ENCODE measurements at places on chromosomes 2 and 18.

GRCh38 chr2:236195726-236196125, 27.5 kb upstream of the GBX2 start:
- no peak for DNase-seq

DNA sequence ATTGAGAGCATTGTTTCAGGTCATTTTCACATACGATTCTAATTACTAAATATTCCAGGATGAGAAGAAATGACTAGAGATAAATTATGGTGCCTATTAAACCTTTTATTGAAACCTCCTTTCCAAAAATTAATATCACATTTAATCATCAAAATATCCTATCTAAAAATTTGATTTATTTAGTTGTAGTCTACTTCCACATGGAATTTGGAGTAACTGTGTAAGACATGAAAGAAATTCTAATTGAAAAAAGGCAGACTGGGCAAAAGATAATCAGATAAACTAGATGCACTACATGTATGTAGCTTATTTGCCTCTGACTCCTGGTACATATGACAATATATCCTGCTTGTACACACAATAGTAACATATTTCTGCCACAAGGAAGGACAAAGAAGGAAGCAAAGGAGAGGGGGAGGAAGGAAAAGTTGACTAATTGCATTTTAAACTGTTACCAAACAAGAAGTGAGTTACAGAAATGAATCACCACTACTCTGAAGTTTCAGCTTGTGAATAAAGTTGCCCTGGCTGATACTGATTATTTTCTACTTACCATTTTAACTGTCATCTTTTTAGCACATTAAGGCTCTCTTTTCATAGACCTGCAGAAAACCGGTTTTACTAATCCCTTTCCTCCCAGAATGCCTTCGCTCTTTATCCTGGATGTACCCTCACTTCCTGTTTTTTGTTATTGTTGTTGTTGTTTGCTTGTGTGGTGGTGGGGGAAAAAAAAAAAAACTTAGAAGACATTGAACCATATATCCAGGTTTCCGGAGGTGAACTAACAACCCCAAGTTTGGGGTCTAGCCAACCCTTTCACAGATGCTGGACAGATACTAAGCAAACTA, 28.4 kb downstream of the NRXN1 start:
- DNase-seq = no peak

GRCh38 chr2:215031321-215031720, 107.1 kb downstream of the ABCA12 start:
- no peak for DNase-seq

GRCh38 chr2:45105050-45105582, 95.9 kb upstream of the SIX2 start:
- DNase-seq = no peak

DNA sequence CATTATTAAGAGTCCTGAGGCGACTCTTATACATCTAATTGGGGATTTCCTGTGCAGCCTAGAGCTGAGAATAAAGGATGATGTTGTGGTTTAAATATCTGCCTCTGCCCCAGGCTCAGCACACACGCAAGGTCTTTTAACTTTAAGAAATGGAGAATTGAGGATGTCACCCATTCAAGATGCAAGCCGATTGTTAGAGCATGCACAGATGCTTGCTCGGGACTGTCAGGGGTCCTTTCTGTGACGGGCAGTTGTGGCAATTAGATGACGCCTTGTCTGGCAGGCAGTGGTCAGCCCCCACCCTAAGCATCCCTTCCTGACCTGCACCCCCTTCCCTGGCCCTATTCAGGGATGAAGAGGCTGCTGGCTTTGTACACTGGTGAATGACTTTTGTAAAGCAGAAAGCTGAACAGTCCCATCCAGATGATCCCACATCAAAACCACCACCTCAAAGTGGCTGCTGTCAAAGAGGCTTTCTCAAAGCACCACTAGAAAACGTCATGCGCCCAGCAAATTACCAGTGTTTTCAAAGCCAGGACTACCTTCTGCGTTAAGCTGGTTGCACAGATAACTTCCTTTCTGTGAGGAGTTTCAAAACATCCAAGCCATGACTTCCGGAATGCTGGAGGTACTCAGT, 23.7 kb downstream of the FAM178B start:
- DNase-seq = peak; percentile 30

- no peak for DNase-seq
Measured at GRCh38 chr2:20616341-20616871, 34.5 kb downstream of the HS1BP3 start.

DNA sequence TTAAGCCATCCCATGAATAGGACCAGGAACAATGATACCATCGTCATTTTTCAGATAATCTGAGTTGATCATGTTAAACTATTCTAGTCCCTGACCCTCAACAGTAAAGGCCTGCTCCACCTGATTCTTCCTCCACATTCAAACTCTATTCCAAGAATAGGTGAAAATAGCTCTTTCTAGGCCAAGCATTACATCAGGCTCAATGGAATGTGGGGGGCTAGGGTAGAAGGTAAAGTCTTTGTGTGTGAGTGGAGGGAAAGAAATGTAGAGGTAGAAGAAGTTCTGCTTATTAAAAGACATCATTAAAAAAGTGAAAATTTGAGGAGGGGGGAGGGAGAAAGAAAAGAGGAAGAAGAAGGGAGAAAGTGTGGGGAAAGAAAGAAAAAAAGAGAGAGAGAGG, 653.3 kb upstream of the PKDCC start:
- DNase-seq = no peak

GRCh38 chr2:191617575-191617974, 60.4 kb upstream of the NABP1 start:
- peak; percentile 29 for DNase-seq

DNA sequence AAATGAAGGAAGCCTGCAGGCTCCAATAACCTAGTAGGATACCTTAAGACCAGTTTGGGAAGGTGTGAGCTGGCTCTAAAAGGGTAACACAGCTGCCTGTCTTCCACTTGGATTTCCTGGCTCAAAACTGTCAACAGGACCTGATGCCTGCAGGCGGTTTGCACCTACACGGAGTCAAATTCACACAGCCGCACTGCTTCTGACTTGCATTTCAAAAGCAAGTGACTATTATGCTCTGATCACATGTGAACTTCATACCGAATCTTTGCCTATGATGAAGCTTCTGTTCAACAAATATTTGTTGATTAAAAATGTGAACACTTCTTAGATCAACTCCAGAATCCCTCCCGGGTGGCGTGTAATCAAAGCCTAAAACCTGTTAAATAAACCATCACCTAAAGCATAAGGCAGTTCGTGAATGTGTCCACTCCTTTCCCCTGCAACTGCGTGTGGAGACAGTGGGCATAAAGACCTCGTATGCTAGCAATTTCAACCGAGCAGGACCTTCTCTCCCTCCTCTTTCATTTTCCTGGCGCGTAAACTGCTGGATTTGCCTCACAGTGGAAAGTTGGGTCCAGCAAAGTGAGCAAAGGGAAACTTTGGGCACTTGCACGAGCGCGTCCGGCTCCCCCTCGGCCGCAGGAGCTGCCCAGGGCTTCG, 784 bp downstream of the CRACDL start:
- DNase-seq = no peak

DNA sequence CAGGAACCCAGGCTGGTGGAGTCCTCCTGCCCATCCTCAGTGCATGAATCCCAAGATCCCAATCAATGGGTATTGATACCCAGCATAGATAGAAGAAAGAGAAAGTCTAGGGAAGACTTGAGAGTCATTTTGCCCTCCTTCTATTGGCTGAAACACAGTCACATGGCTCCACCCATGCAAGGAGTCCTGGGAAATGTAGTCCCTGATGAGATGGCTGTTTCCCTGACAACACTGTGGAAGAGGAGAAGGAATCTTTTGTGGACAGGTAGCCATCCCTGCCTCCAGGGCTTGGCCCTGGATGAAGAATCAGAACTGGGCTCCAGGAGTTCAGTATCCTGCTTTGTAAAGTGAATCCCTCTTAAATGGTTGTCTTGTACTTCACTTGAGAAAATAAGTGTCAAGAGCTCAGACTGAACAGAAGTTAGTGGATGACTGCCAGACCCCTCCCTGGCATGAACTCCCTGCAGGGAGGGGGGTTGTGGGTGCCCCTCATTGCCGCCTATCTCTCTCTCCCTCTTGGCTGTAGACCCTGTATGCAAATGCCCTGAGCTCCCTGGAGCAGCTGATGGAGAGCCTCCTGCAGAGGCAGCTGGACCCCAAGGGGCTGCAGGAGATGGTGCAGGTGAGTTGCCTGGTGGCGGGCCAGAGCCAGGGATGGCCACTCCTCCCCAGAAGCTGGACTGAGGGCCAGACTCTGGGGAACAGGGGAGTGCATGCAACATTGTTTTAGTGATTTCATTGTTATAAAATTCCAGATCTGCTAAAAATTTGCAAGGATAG, 36.1 kb downstream of the MROH2A start:
- no peak for DNase-seq

DNA sequence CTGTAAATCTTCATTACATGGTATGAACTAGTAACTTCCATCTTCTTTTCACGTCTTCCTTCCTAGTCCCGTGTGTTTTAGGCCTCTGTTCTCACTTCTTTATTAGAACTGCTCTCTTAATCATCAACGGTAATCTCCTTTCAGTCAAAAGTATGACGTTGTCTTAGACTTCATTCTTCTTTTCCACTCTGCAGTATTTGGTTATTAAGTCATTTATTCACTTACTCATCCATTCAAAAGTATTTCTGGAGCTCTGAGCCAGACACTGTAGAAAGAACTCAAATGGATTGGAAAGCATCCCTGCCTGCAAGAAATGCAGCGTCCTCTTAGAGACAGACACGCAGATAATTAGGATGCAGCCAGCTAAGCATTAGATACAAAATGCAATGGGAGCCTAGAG, 494.6 kb upstream of the NRP2 start:
- DNase-seq = no peak

DNA sequence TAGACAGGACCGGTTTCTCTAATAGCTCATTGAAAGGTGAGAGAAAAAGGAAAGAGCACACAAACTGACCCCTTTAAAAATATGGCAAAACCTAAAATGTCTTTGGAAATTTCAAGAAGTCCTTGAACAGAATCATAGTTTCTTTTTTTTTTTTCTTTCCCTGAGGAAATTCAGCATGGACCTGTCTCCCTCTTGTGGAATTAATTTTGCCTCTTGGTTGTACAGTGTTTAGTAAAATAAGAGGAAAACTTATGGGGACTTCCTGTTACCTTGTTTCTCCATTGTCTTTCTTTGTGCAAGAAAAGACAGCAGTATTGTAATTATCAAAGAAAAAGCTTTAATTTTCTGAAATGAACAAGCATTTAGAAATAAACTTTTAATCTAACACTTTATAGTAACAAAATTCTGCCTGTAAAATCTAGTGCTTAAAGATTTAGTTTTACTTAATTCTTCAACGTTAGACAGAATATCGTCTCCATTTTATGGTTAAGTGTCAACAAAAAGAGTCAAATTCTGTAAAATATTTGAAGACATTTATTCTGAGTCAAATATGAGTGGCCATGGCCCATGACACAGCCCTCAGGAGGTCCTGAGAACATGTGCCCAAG, 176.3 kb upstream of the NABP1 start:
- no peak for DNase-seq

GRCh38 chr2:204340511-204340910, 204.8 kb upstream of the PARD3B start:
- DNase-seq = no peak

- DNase-seq = no peak
Measured at GRCh38 chr18:57915248-57915647, 112.1 kb upstream of the ATP8B1 start.

DNA sequence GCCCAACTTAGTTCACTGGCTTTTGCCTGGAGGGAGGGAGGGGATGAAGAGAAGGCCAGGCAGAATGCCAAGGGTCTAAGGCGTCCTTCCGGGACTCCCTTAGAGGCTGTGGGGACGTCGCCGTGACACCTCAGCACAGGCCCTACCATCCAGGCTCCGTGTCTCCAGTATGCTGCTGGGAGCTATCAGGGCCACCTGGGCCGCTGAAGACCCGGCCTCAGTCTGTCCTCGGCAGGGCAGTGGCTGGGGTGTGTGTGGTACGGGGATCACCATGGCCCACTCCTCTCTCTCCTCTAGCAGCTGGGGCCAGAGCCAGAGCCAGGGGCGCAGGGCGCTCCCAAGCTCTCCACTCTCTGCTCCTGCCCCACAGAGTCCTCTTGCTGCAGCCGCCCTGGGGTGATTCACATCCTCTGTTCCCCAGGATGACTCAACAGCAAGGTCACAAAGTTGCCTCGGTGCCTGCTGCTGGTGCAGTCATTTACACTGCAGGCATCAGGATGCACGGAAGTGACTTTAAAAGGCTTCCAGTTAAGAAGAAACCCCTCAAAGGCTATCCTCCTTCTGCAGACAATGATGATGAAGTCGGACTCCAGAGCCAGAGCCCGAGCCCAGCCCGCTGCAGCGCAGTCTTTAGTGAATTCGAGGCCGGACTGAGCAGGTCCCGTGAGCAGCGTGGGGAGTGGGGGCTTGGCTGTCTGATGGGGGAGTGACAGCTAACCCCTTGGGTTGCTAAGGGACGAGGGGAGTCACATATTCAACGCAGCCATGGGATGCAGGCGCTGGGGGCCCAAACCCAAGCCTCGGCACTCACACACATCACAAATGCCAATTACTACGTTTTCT, 31.9 kb downstream of the SNORC start:
- peak; percentile 20 for DNase-seq

- no peak for DNase-seq
Measured at GRCh38 chr2:222792001-222792611, 68.7 kb upstream of the ACSL3 start.

DNA sequence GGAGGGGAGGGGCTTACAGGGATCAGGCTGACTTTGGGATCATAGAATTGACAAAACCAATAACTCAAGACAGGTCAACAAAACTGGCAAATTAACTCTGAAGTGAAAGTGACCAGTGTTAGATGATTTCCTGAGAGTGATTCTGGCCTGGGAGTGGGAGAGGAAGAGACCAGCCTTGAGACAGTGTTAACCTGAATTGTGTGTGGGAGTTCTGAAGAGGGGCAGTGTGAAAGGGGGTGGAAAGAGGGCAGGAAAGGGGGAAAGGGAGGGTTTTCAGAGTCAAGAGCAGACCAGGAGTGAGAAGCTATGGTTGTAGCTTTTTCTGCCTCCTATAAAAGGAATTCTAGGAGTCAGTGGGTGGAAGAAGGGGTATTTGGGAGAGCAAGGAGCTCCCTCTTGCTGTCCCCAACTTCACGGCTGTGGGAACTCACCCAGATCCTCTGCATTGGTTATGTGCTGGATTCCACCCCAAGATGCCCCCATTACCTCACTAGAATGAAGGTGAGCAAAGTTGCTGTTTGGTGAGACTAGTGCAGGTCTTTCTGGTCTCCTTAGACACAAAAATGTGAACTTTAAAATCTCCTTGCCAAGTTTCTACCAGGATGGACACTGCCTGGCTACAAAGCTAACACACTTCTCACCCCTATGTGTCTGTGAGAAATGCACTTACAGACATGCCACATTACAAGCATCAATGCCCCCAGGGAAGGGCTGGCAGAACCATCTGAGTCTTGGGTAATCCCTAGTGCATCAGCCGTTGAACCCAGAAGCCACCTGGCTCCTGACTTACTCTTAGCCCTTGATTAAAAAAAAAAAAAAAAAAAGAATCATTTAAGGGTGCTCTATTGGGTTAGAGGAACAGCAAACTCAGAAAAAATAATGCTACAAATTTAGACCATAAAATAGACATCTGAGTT, 61.6 kb downstream of the BMP10 start:
- DNase-seq = no peak

- no peak for DNase-seq
Measured at GRCh38 chr2:239781454-239781853, 243.7 kb downstream of the NDUFA10 start.
